ENCODE measurements at places on chromosomes 12 and 14. TPM values are rescaled to one million over a fixed set of nuclear protein-coding genes. Genes with fewer than 3 reads are reported as not detected.
A peak's percentile ranks its signal among the peaks of the same experiment; 100 is the strongest.

GRCh38 chr14:33240466-33240865 lies 301.8 kb downstream of the NPAS3 start:
- H3K27me3 ChIP-seq: peaks cover 2% of the 10 kb centered on the region
- no peaks in the 10 kb centered on the region for H3K4me1 ChIP-seq
- H3K36me3 ChIP-seq: no peaks in the 10 kb centered on the region
- H3K4me3 ChIP-seq: no peak overlapping the region
- no peak overlapping the region for H3K27ac ChIP-seq
- no peak for DNase-seq

The NOXRED1 gene
- 0.38 TPM for total RNA-seq

GRCh38 chr14:57822081-57822480 lies 43.8 kb downstream of the SLC35F4 start:
- H3K27ac ChIP-seq: no peak overlapping the region
- H3K4me1 ChIP-seq: no peaks in the 10 kb centered on the region
- no peaks in the 10 kb centered on the region for H3K27me3 ChIP-seq
- no peak for DNase-seq
- H3K4me3 ChIP-seq: no peak overlapping the region
- no peaks in the 10 kb centered on the region for H3K36me3 ChIP-seq

The PPP1R1A gene
- total RNA-seq: not detected

The NID2 gene
- not detected for total RNA-seq

DNA sequence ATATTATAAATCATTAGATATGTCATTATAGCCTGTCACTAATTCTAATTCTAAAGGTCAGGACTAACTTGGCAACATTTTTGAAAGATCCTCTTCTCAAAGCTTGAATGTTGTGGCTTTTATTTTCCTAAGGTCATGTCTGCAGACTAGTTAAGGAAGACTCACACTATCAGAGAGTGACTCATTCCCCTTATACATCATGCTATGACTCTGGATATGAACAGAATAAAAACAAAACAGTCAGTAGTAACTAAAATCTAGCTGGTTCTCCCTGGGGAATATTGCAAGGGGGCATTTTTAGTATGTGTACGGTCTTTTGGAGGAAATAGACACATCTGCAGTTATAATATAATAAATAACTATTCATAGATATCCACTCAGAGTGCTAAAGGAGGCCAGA lies 170.6 kb downstream of the SLC2A13 start:
- H3K4me1 ChIP-seq: no peaks in the 10 kb centered on the region
- DNase-seq: no peak
- no peak overlapping the region for H3K27ac ChIP-seq
- H3K27me3 ChIP-seq: no peaks in the 10 kb centered on the region
- no peak overlapping the region for H3K4me3 ChIP-seq

DNA sequence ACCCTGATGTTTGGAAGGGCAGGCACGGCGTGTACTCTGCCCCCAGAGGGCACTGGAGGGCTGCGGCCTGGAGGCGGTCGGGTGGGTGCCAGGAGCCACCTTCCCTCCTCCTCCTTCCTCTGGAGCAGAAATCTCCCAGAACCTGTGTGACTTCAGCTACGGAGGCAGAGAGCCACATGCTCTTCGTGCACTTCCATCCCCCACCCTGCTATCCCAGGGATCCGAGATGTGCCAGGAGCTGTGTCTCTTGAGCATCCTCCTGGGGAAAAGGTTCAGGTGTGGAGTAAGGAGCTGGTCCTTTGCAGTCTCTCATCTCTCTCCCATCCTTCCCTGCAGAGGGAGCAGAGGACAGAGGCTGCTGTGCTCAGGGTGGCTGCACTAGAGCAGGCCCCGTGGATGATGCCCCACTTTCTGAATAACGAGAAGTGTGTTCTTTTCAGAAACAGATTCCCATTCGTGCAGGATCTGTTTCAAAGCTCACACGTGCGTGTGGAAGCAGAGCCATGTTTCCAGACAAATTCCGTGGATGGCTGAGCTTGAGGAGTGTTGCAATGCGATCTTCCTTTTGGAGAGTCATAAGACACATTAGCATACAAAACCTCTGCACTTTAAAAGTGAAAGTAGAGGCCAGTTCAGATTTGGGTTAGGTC lies 162.9 kb downstream of the ADGRD1 start:
- no peaks in the 10 kb centered on the region for H3K4me1 ChIP-seq
- DNase-seq: no peak
- H3K27me3 ChIP-seq: peaks cover 2% of the 10 kb centered on the region
- no peak overlapping the region for H3K4me3 ChIP-seq

- no peaks in the 10 kb centered on the region for H3K36me3 ChIP-seq
- no peak overlapping the region for H3K27ac ChIP-seq
- H3K4me1 ChIP-seq: no peaks in the 10 kb centered on the region
- H3K27me3 ChIP-seq: no peaks in the 10 kb centered on the region
- H3K4me3 ChIP-seq: no peak overlapping the region
Observed at GRCh38 chr14:32630701-32631100, 301.6 kb downstream of the AKAP6 start.

DNA sequence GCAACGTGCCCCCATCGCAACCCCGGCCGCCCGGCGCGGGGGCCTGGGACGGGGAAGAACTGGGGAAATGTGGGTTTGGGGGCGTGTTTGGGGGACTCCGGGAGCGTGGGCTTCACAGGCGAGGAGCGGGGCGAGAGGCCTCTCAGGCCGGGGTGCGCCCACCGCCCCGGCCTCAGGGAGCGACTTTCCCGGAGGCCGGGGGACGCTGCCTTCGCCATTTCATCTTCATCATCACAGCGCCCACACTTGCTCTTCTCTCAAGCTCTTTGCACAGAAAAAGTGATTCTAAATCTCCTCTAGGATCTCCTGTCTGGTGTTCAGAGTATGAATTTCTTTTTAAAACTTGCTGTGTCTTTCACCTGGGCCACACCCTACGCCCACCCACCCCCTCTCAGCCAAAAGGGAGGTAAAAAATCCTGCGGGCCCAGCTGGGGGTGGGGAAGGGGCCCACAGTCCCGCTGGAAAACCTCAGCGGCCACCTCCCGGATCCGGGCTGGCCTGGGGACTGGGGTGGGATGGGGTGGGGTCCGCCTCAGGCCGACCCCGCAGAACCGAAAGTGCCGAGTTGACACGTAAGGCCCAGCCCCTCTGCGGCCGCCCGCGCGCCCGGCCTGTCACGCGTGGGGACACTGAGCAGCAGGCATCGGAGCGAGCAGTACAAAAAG lies 7.4 kb downstream of the CDKN1B start:
- DNase-seq: peak; percentile 30
- H3K4me1 ChIP-seq: peaks cover 50% of the 10 kb centered on the region
- H3K27ac ChIP-seq: peak overlapping the region; percentile 98
- H3K36me3 ChIP-seq: peaks cover 49% of the 10 kb centered on the region

- no peaks in the 10 kb centered on the region for H3K4me1 ChIP-seq
- no peak overlapping the region for H3K4me3 ChIP-seq
- no peak for DNase-seq
- H3K27ac ChIP-seq: no peak overlapping the region
Observed at GRCh38 chr14:96711559-96712267, 85.5 kb upstream of the VRK1 start.

- DNase-seq: peak; percentile 43
- peaks cover 48% of the 10 kb centered on the region for H3K4me1 ChIP-seq
- no peaks in the 10 kb centered on the region for H3K27me3 ChIP-seq
- peak overlapping the region; percentile 57 for H3K27ac ChIP-seq
- peak overlapping the region; percentile 75 for H3K4me3 ChIP-seq
Observed at GRCh38 chr12:68236421-68237059, 10.9 kb upstream of the IL26 start.

DNA sequence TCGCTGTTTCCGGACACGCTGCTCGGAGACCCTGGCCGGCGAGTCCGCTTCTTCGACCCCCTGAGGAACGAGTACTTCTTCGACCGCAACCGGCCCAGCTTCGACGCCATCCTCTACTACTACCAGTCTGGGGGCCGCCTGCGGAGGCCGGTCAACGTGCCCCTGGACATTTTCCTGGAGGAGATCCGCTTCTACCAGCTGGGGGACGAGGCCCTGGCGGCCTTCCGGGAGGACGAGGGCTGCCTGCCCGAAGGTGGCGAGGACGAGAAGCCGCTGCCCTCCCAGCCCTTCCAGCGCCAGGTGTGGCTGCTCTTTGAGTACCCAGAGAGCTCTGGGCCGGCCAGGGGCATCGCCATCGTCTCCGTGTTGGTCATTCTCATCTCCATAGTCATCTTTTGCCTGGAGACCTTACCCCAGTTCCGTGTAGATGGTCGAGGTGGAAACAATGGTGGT lies 90.0 kb downstream of the GALNT8 start:
- DNase-seq: no peak
- no peaks in the 10 kb centered on the region for H3K36me3 ChIP-seq
- H3K27me3 ChIP-seq: peaks cover 25% of the 10 kb centered on the region
- peak overlapping the region; percentile 15 for H3K4me3 ChIP-seq
- H3K27ac ChIP-seq: no peak overlapping the region

- no peak for DNase-seq
- H3K27ac ChIP-seq: no peak overlapping the region
- H3K4me3 ChIP-seq: no peak overlapping the region
Observed at GRCh38 chr12:11667171-11667570, 17.7 kb downstream of the ETV6 start.

- H3K36me3 ChIP-seq: no peaks in the 10 kb centered on the region
- H3K4me3 ChIP-seq: no peak overlapping the region
- H3K27ac ChIP-seq: no peak overlapping the region
- H3K27me3 ChIP-seq: peaks cover 2% of the 10 kb centered on the region
- H3K4me1 ChIP-seq: peaks cover 8% of the 10 kb centered on the region
Observed at GRCh38 chr12:90253674-90254181, 545.1 kb upstream of the ATP2B1 start.

- peaks cover 43% of the 10 kb centered on the region for H3K4me1 ChIP-seq
- no peaks in the 10 kb centered on the region for H3K27me3 ChIP-seq
- no peak for DNase-seq
- peaks cover 3% of the 10 kb centered on the region for H3K36me3 ChIP-seq
- H3K27ac ChIP-seq: no peak overlapping the region
Observed at GRCh38 chr14:104397956-104398355, 181.6 kb upstream of the C14orf180 start.

The GPR137C gene
- 0.07 TPM for total RNA-seq

DNA sequence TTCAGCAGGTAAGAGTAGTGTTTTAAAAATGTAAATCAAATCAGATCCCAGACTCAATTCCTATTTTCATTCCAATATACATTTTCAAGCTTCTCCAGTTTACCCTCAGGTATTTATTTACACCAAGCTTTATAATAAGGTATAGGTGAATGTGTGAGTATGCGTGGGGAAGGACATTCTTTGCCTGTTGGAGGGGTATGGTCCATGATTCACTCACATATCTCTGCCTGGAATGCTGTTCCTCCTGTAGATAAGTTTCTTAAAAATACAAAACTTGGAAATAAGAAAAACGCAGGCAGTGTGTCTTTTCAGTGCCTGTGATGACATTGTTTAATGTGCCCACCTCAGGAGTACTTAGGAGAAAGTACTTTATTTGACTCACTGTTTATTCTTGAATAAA lies 118.6 kb downstream of the CCDC91 start:
- no peaks in the 10 kb centered on the region for H3K27me3 ChIP-seq
- peaks cover 57% of the 10 kb centered on the region for H3K36me3 ChIP-seq
- DNase-seq: no peak
- H3K4me3 ChIP-seq: no peak overlapping the region
- peaks cover 3% of the 10 kb centered on the region for H3K4me1 ChIP-seq

DNA sequence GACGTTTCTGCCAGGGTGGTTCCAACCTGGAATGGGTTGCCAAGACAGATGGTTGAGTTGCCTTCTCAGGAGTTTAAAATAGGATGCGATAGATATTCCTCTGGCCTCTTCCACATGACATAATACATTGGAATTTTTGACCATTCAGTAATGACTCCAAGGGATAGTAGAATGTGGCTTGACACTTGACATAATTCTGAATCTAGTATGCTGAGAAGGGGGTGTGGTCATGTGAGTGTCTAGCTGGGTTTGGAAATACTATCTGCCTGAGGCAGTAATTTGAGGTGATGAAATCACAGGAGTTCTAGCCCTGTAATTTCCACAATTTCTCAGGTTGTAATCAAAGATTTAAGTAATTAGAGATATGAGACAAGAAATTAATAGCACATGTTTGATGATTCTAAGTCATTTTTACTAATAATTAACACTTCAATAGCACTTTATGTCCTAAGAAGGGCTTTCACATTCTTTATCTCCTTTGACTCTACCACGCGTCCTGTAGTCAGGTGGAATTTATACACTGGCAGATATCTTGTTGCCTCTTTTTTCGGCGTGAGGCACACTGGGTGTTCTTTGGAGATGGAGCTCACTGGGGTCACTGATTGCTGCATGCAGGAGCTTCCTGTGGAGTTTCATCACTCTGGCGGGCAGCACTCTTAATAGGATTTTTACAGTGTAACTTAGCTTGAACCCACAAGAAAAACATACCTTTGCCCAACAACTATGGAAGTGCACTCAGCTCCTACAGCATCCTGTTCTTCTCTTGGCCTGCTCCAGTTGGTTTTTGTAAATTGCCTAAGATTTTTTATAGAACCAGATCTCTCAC lies 3.2 kb upstream of the AMIGO2 start:
- H3K4me1 ChIP-seq: peaks cover 60% of the 10 kb centered on the region
- no peak for DNase-seq
- H3K36me3 ChIP-seq: peaks cover 18% of the 10 kb centered on the region
- H3K27me3 ChIP-seq: no peaks in the 10 kb centered on the region
- H3K4me3 ChIP-seq: no peak overlapping the region

The TEX22 gene
- total RNA-seq: 2.6 TPM

DNA sequence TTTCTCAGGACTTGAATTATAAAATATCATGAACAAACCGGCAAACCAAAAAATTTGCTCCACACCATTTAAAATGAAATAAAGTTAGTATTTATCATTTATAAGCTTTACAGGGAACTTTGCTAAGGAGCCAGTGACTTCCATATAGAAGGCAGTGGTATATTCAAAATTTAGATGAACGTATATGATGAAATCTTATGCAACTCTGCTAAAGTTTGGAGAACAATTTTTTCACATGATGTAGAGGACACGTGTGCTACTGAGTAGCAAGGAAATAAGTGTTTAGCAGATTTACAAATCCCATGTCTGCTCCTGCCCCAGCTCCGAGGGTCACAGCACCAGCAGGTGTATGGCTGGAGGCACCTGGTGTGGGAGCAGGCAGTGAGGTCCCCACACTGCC lies 70.8 kb upstream of the IFNG-AS1 start:
- H3K4me3 ChIP-seq: no peak overlapping the region
- H3K27ac ChIP-seq: no peak overlapping the region
- no peak for DNase-seq
- H3K36me3 ChIP-seq: no peaks in the 10 kb centered on the region
- peaks cover 6% of the 10 kb centered on the region for H3K4me1 ChIP-seq

The PMCH gene
- total RNA-seq: not detected

The RPL10L gene
- total RNA-seq: not detected

DNA sequence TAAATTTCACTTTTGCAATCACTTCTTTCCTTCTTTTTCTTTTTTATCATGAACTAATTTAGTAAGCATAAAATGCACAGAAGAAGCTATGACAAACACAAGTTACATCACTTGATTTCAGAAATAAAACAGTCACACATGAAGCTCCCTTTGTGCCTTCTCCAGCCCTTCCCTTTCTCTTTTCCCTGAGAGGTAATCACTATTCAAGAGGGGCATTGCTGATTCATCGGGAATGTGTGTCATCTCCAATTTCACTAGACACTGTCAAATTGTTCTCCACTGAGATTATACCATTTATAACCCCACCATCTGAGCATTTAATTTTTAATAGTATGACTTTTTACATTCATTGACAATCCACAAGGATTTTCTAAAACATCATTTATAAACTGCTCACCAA lies 91.6 kb upstream of the PTPRQ start:
- H3K27me3 ChIP-seq: no peaks in the 10 kb centered on the region
- H3K4me3 ChIP-seq: no peak overlapping the region
- H3K4me1 ChIP-seq: no peaks in the 10 kb centered on the region
- H3K36me3 ChIP-seq: no peaks in the 10 kb centered on the region

- H3K27me3 ChIP-seq: no peaks in the 10 kb centered on the region
- no peak overlapping the region for H3K27ac ChIP-seq
- H3K4me3 ChIP-seq: no peak overlapping the region
- peaks cover 57% of the 10 kb centered on the region for H3K4me1 ChIP-seq
- DNase-seq: no peak
Observed at GRCh38 chr12:45973526-45973925, 16.8 kb downstream of the SCAF11 start.

The SLC25A47 gene
- total RNA-seq: not detected

The ACSS3 gene
- total RNA-seq: not detected

The P2RX7 gene
- 6.6 TPM for total RNA-seq

The TDRD9 gene
- not detected for total RNA-seq
